ENCODE measurements at places on chromosomes 1 and 21.

GRCh38 chr1:29974316-29974724, 738.0 kb downstream of the PTPRU start:
- DNase-seq, result no peak

- no peak for DNase-seq
These were observed 26.1 kb downstream of the VPS13D start for GRCh38 chr1:12255913-12256312.

GRCh38 chr1:198117267-198117666, 39.5 kb upstream of the NEK7 start:
- no peak for DNase-seq

- no peak for DNase-seq
These were observed 23.9 kb downstream of the PARP1 start for GRCh38 chr1:226384040-226384439.

GRCh38 chr1:23434260-23434775, 9.8 kb upstream of the TCEA3 start:
- DNase-seq, result no peak

GRCh38 chr1:22786719-22787489, 76.3 kb downstream of the EPHB2 start:
- DNase-seq, result no peak

DNA sequence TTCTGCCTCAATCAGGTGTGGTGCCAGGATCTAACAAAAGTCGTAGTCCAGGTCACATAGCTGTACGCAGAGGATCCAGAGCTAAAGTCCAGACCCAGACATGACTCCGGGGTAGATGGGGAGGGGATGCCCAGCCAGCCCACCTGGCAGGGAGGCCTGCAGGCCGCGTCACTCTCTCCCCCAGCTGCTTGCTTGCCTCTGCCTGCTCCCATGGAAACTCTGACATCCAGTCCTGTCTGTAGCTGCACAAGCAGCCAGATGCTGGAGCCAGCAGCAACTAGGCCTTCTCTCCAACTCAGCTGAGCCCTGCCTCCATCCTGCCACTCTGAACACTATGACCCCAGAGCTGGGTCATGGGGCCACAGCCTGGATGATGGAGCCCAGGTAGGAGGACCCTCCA, 8.1 kb downstream of the COL8A2 start:
- no peak for DNase-seq

- no peak for DNase-seq
These were observed 360.3 kb downstream of the TGFB2 start for GRCh38 chr1:218705391-218705790.

DNA sequence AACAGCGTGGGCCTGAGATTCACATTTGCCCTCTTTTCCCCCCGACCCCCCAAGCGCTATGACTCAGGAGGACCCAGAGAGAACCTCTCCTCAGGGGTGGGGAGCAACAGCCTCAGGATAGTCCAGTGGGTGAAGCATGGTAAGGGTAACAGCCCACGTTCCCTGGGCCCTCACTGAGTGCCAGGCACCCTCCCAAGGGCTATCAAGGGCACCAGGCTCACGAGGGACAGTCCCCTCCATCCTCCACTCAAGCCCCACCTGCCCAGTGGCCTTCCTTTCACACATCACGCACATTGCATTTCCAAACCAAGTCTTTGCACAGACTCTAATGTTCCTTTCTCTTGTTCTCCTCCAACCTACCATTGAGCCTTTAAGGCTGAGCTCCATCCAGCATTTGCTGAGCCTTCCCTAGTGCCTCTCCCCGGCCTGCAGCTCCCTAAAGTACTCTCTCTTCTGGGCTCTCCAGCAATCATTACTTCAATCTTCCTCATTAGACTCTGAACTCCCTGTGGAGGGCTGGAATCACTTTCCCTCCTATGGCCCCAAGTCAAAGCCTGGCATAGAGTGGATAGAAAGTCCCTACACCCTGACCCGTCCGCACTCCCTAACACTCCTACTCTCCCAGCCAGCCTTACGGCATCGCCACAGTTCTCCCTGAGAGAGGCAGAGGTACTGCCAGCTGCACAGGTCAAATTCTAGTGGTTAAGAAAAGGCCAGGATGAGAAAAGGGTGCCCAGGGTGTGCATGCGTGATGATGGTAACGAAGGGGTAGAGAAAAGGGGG, 1.0 kb downstream of the AKR7A2 start:
- DNase-seq, result no peak

- no peak for DNase-seq
These were observed 297.7 kb downstream of the PTPRC start for GRCh38 chr1:198936371-198937083.

- DNase-seq, result no peak
These were observed 1.5 kb downstream of the KISS1 start for GRCh38 chr1:204194771-204195170.

GRCh38 chr1:196466166-196466565, 142.1 kb downstream of the KCNT2 start:
- DNase-seq, result no peak

DNA sequence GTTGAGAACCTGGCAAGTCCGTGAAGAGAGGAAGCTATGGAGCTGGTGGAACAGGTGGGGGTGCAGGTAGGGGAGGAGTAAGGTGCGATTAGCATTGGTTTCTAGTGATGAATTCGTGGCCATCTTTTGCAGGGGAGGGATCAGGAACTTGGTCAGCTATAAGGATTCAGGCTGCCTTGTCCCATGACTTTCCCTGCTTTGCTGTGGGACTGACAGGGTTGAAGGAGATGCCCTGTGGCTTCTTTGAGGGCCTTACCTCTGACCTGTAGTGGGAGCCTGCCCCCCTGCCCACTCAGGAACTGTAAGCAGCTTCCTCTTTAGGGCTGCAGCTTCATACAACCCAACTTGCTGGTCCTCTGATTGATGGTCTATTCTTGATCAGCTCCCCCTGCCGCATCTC, 84.7 kb upstream of the CD34 start:
- DNase-seq, result no peak

DNA sequence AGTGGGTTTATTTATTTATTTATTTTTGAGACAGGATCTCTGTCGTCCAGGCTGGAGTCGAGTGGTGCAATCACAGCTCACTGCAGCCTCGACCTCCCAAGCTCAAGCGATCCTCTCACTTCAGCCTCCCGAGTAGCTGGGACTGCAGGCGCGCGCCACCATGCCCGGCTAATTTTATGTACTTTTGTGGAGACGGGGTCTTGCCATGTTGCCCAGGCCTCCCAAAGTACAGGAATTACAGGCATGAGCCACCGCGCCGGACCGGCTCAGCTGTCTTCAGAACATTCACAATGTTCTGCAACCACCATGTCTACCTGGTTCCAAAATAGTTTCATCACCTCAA, 406 bp upstream of the DNAJC8 start:
- DNase-seq, result no peak

GRCh38 chr1:50308878-50309277, 114.4 kb downstream of the DMRTA2 start:
- no peak for DNase-seq

DNA sequence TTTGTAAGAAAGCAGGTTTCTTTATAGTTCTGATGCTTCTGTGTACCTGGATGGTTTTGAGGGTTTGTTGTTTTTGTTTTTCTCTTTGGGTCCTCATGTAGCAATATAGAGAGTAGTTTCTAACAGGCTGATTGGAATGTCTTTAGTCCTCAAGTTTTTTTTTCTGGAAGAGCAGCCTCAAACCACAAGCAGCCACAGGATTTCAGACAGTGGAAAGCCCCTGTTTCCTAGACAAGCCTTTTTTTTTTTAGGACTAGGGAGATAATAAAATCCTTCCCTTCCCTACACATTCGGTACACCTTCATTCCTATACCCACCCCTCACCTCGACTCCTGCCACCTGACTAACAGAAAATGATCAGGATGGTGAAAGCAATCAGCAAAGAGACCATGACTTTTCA, 47.6 kb downstream of the ACP6 start:
- DNase-seq, result no peak

DNA sequence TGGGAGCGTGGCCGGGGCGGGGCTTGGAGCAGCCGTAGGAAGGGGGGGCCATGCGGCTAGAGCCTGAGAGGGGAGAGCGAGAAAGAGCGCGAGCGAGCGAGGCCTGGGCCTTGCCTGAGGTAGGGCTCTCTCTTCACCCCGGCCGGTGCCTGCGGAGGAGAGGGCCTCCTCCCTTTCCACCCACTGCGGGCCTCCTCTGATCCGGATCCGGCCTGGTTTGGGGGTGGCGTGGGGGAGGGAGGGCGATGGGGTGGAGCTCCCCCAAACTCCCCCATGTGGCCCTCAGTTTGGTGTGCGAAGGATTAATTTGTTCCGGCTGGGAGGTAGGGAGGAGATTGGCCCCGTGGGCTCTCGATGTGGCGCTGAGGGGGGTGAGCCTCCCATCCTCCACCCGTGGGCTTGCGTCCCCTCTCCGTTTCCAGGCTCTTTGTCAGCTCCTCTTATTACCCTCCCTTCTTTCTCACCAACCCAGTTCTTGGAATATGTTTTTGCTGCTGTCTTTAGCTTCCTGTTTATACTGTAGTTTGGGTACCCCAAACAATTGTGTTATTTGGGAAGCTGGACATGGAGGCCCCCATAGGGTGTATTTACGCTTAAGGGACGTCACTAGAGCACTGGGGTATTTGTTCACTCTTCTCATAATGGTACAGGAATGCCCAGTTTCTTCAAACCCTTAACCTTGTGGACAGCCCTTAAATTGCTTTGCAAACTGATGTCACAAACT, 685 bp downstream of the UBAP2L start:
- DNase-seq, result peak; percentile 42

DNA sequence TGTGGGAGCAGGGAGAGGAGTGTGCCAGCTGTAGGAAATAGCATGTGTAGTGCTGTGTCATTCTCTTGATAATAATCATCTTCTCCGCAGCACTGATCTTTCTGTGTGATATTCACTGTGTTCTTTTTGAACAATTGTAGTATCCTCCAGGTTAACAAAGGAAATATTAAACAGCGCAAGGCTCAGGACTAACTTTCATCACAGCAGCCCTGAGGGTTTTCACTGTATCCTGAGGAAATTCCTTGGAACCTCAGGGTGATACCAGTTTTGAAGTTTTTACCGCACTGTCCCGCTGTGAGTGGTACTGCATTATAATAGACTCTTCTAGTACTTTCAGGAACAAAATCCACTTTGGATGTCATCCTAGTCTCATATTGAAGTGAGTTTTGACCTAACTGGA, 228.4 kb upstream of the COA6 start:
- DNase-seq, result no peak

- no peak for DNase-seq
These were observed 82.3 kb downstream of the ACTL8 start for GRCh38 chr1:17837233-17838030.

DNA sequence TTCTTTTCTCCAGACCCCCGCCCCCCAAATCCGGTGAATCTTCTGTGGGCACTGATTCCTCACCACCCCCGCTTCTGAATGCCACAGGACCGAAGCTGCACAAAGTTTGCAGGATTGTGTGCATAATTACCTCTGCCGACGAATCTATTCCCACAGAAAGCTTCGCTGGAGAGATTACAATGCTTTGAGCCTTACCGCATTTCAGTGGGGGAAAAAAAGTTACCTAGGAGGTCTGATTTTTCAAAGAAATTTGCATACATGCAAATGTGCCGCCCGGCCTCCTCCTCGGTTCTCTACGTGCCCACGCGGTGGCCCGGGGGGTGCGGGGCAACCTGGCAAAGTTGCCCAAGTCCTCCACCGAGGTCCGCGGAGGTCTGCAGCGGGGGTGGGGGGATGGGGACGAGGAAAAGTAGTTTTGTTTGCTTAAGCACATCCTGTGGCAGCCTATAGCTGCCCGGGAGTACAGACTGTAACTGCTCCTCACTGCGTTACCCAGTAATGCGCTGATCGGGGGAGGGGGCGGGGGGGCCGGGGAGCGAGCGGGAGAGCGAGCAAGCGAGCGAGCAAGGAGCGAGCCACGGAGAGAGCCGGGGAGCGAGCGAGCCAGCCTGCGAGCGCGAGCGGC, 563 bp upstream of the NFIA start:
- no peak for DNase-seq

DNA sequence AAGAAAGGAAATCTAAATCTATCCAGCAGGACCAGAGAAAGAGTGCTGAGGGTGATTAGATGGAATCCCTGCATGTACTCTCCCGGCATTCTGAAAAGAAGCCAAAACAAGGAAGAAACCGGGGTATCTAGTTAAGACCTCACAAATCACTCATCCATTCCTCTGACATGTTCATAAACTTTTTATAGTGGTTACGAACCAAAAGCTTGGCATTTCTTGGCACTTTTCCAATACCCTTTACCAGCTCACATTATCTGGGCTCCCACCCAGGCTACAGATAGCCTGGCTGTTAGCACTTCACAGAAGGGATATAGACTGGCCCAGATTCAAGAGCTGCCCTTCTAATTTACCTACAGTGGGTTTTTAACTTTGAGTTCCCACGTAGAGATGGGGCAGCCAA, 1.8 kb upstream of the C1orf74 start:
- no peak for DNase-seq

DNA sequence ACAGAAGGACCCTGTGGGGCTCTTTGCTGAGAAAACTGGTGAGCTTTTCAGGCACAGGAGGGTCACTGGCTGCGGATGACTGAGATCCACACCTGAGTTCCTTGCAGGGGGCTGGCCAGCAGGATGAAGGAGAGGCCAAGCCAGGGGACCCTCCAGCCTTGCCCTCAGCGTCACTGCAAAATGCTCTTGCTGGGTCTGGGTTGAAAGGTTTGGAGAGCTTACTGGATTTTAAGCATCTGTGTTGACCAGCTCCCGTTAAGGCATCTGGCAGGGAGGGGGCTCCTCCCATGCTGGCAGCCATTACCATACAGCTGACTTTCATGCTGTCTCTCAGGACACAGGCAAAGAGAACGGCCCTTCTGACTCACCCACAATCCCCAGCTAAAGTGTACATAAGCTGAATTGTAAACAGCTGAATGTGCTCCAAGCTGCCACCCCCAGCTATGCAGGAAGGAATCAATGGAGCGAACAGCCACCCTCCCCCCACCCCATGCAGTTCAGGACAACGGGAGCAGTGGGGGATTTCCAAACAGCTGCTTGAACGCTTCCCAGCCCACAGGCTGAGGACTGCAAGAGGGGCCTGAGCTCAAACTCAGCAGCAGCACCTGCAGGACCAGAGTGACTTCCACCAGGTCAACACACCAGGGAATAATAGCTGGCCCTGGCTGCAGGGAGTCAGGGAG, 21.3 kb upstream of the A3GALT2 start:
- no peak for DNase-seq
